ENCODE measurements at places on chromosomes 4 and X. TPM values are rescaled to one million over a fixed set of nuclear protein-coding genes. Genes with fewer than 3 reads are reported as not detected.

INTU gene
- total RNA-seq = 27.0 TPM

GRCh38 chr4:165774326-165774725, 98.7 kb upstream of the TLL1 start:
- no peak overlapping the region for H3K27ac ChIP-seq
- DNase-seq = no peak
- no peaks in the 10 kb centered on the region for H3K36me3 ChIP-seq
- H3K4me1 ChIP-seq = no peaks in the 10 kb centered on the region
- no peaks in the 10 kb centered on the region for H3K27me3 ChIP-seq
- H3K4me3 ChIP-seq = no peak overlapping the region

DNA sequence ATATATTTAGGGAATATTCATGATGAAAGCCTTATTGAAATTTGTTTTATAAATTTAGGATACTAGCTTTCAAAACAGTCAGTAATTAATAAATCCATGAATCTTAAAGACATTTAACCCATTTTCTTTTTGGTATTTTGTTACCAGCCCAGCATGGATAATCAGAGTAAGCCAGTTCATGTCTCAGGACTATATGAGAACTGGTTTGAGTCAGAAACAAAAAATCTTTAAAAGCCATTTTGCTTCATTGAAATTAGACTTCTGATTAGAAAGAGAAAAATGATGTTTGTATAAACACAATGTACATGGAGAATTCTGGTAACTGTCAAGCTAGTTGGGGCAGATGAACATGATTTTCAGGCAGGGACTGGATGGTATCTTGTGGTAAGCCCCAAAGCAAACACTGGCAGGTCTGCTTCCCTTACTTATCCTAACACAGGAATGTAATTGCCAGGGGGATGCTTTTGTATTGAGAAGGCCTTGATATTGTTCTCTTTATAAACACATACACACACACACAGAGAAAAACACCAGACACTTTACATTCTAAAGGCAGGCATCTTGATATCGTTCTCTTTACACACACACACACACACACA, 9.4 kb downstream of the ARHGAP10 start:
- H3K4me3 ChIP-seq = no peak overlapping the region
- no peaks in the 10 kb centered on the region for H3K36me3 ChIP-seq
- no peak for DNase-seq
- peaks cover 7% of the 10 kb centered on the region for H3K4me1 ChIP-seq

DNA sequence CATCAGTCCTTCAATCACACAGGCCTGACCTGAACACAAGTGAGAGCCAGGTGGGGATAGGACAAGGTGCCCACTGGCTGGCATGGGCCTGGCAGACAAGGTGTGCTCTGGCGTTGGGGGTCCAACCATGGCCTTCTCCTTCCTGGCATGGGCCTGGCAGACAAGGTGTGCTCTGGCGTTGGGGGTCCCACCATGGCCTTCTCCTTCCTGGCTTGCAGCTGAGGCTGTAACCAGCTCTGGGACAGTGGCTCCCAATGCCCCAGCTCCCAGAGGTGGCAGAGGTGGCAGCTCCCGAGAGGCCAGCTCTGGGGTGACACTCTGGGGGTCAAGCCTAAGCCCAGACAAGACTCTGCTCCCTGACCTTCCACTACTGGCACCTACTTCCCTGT, 62.6 kb downstream of the JAKMIP1 start:
- no peak for DNase-seq
- peaks cover 2% of the 10 kb centered on the region for H3K4me1 ChIP-seq
- peaks cover 24% of the 10 kb centered on the region for H3K36me3 ChIP-seq
- no peak overlapping the region for H3K4me3 ChIP-seq
- H3K27ac ChIP-seq = no peak overlapping the region
- no peaks in the 10 kb centered on the region for H3K27me3 ChIP-seq

HHIP gene
- total RNA-seq = 3.2 TPM
